Activated effector memory CD4-positive, alpha-beta T cell treated with anti-CD3 and anti-CD28 coated beads, Interleukin-2, amount 50 U/mL, for 16 hours (primary cell): ENCODE measurements at places on chromosomes 3 and 15.

DNA sequence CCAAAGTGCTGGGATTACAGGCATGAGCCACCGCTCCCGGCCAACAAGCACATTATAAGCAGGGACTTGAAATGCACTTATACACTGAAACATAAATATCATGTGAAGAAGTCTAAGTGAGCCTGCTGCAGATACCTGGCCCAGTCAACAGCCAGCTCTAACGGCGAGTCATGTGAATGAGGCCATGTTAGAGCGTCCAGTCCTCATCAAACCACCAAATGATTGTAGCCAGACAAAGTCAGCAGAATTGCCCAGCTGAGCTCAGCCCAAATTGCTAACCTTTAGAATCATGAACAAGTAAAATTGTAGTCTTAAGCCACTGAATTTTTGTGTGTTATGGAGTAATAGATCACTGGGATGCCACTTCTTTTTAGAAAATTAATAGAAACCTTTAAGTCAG is 37.8 kb upstream of the UACA start:
- no peak for DNase-seq

GRCh38 chr3:9826815-9827573 is 16.8 kb downstream of the RPUSD3 start:
- no peak for DNase-seq

DNA sequence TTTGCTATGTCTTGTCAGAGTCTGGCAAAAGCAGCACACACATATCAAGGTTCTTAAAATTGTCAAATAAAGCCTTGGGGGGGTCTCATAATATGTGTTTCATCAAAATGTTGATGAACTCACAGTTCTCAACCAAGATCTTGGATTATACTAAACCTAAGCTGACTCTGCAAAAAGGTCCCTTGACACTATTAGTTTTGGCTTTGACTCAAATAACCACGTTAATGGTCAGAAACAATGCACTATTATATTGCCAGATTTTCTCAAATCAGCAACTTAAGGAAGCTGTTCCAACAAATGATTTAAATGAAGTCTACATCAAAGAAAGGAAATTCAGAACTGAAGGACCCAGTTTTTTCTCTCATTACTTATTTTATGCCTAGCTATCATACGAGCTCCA is 1063.9 kb downstream of the ROBO1 start:
- DNase-seq, result no peak

DNA sequence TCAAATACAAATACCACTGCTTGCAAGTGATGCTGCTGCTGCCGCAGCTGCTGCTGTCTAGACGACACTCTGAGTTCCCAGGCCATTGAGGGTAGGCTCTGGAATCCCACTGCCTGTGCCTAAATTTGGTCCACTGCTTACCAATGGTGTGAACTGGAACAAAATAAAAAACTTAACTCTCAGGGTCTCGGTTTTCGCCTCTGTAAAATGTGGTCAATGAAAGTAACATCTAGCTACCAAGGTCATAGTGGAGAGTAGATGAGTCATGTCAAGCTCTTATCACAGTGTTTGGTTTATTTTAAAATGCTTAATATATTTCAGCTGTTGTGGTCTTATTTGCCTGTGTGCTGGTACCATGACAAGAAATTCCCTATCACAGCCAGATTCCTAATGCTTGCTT is 299.3 kb downstream of the CLSTN2 start:
- no peak for DNase-seq

DNA sequence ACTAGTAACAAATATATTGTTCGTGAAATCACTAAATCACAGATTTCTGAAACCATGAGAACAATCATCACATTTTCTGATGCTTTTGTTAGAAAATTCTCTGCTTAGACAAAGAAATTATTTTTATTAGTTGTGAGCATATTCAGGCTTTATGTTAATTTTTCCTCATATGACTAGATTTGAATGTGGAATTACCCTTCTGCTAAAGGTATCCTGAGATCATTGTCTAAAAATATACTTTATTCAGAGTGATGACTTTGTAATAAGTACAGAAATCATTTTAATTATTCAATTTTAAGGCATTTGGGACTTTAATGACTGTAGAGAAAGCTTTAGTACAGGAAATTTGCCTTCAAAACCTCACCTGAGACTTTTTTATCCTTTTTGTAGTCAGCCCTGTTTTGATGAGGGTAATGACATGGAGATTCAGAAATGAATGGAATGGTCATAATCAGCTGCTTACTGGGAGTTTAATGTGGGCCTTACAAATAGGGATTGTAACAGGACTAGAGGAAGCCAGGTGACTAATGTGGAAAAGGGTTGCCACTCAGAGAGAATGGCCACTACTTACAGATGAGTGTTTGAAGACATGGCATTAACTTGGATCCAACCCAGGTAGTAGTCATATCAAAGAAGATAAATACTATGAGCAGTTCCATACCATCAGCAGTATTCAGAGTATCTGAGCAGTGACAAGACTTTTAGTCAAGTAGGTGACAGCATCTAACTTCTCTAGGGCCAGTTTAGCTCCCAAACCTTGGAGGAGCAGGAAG is 148.3 kb downstream of the MBNL1 start:
- no peak for DNase-seq

GRCh38 chr3:108477511-108478147 is 32.8 kb downstream of the MYH15 start:
- peak; percentile 83 for DNase-seq

DNA sequence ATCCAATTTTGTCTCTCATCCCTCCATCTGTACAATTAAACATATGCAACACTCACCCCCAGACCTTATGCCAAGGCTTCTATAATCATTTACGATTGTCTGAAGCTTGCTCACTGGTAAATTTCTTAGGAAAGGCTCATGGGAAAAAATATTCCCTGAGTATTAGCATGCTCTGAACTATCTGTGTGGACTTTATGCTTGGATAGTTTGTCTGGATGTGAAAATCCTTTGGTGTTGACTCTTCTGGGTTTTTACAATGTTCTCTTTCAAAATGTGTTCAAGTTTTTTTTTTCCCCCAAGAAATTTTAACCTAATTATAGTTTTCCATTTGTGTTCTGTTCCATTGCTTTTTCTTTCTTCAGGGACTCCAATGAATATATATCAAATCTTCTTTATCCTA is 19.9 kb upstream of the TTBK2 start:
- no peak for DNase-seq

DNA sequence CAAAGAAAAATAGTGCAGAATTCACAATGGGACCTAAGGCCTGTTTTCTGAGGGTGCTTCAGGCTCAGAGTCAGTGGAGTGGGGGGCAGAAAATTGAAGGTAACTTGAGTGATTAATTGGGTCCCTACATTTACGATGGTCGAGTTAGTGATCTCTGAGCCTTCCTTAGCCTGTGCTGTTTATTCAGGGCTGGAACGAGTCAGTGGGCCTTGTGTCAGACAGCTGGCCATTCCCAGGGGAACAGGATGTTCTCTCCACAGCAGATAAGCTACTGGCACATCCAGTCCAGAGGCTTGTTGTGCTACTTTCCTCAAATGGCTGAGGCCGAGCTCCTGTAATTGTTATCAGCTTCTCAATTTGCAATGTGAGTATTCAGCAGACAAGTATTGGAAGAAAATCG is 29.2 kb upstream of the CNTN3 start:
- no peak for DNase-seq

DNA sequence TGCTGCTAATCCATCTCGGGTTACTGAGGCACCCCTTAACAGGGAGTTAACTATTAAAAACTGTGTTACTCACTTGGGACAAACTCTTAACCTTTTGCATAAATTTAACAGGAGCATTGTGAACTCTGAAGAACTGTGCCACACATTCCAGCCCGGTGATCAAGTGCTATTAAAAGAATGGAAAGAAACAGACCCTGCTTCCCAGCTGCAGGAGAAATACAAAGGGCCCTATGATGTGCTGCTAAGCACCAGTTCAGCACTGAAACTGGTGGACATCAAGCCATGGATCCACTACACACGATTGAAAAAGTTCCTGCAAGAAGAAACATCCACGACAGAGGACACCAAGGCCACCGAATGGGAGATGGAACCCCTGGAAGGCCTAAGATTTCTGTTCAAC is 114.7 kb upstream of the PLCL2 start:
- no peak for DNase-seq

DNA sequence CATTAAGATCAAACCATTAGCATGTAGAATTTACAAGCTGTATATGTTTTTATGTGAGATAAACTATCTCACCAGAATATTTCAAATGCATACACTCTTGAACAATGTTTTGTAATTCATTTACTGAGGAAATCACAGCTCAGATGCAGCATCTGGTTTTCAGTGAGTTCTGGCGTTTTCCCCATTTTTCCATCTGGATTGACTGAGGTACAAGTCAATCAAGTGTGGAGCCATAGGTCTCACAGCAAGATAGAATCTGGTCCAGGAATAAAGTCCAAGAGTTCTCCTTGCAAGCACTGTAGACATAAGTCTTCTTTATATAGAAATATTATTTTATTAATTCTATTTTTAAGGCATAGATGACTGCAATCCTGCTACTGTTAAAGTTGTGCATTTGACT is 219.3 kb downstream of the ZBBX start:
- no peak for DNase-seq

GRCh38 chr15:89874926-89875564 is 18.7 kb downstream of the AP3S2 start:
- peak; percentile 93 for DNase-seq

DNA sequence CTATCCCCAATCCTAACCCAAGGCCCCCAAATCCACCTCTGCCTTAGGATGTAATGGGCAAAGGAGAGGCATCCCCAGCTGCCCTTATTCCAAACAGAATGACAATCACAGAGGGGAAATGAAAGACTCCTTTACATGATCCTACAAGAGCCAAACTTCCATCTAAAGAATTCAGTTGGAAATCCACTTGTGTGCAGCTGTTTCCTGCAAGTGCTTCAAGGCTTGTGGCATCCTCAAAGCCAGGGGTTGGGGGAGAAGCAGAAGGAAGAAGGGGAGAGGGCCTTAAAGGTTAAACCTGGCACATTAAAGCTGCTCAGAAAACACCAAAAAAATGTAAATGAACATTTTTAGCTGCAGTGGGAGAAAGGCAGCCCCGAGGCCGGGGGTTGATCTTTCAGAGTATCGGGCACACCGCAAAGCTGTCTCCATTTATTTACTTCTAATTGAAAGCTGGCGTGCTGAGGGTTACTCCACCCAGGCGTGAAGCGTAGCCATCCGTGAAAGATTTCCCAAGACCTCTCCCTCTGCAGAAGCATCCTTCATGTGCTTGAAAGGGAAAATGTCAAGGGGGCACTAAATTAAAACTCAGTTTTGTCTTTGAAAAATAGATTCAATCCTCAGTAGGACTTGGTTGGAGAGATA is 217.8 kb downstream of the SHQ1 start:
- DNase-seq, result no peak

GRCh38 chr3:62188681-62189375 is 184.5 kb downstream of the FEZF2 start:
- peak; percentile 84 for DNase-seq

- DNase-seq, result no peak
Observed at GRCh38 chr15:84824260-84825007, 7.3 kb downstream of the ALPK3 start.

GRCh38 chr15:79535536-79535935 is 103.4 kb downstream of the MINAR1 start:
- no peak for DNase-seq

GRCh38 chr3:38992117-38992760 is 59.5 kb downstream of the SCN11A start:
- DNase-seq, result no peak

GRCh38 chr15:42577514-42578031 is 2.2 kb downstream of the STARD9 start:
- DNase-seq, result no peak

- no peak for DNase-seq
Observed at GRCh38 chr15:49906966-49907365, 212.1 kb downstream of the ATP8B4 start.

DNA sequence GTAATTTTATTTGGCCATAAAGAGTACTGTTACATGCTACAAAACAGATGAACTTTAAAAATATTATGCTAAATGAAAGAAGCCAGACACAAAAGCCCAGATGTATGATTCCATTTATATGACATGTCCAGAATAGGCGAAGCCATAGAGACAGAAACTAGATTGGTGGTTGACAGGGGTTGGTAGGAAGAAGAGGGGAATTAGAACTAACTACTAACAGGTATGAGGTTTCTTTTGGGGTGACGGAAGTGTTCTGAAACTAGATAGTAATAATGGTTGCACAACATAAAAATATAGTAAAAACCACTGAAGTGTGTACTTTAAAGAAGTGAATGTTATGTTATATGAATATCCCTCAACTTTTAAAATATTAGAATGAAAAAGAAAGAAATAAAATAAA is 66.1 kb downstream of the GBE1 start:
- no peak for DNase-seq

DNA sequence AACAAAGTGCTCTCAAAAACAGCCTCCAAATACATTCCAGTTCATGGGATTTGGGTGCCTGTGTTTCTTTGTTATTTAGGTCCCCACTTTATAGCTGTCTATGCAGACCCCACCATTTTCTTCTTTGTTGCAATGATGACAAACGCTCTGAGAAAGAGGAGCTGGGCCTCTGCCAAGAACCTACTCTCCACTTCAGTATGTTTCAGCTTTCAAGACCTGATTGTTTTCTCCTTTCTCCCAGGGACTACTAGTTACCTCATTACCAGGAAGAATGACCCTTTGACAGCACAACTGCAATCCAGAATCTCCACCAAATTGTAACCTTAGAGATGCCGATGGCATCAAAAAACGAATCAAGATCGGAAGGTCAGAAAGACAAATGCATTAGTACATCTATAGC is 236.8 kb downstream of the MEIS2 start:
- no peak for DNase-seq

GRCh38 chr3:134339913-134340312 is 34.3 kb downstream of the AMOTL2 start:
- peak; percentile 22 for DNase-seq

DNA sequence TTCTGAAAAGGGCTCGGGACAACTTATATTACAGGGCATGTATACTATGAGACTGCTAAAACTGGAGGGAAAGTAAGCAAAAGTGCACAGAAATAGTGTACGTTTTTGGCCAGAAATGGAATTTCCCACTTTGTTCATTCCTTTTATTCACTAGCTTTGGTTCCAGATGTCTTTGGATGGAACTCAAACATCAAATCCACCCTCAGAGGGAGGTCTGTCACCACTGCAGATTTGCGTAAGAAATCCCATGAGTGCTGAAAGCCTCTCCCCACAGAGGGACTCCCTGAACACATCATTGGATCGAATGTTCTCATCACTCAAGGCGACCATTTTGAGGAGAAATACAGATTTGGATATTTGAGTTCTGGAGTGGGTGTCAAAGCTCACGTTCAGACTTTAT is 71.6 kb downstream of the FEM1B start:
- no peak for DNase-seq
